Omental fat pad (tissue), 4 donors: ENCODE measurements at places on chromosomes 1 and 21.

- no peak for DNase-seq
These were observed 76.4 kb downstream of the HS2ST1 start for GRCh38 chr1:86990826-86991225.

DNA sequence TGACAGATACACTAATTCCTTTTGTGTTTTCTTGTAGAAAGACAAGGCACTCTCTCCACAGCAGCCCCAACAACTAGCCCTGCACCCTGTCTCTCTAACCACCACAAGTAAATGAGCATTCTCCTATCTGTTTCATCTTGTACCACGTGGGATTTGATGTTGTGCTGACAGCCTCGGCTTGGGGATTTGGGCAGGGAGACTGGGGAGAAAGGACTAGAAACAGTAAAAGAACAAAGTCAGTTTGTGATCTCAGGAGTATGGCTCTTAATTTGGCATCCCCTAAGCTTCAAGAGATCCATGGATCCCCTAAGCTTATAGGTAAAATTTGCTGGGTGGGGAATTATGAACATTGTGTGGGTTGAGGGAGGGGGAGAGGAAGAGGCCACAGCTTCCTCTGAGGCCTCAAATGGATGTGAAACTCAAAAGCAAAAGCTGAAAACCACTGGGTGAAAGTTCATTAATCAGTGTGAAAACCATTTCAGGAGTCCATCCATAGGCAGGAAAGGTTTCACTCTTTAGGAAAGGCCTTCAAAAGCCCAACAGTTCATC, 3.1 kb downstream of the C1orf162 start:
- no peak for DNase-seq

- DNase-seq, result no peak
These were observed 55.6 kb downstream of the RPL5 start for GRCh38 chr1:92887465-92887864.

- DNase-seq, result no peak
These were observed 15.1 kb downstream of the AIDA start for GRCh38 chr1:222697203-222697602.

GRCh38 chr21:34886240-34887104, 162.6 kb downstream of the RUNX1 start:
- DNase-seq, result no peak
